ENCODE measurements at places on chromosomes 7 and 10.

DNA sequence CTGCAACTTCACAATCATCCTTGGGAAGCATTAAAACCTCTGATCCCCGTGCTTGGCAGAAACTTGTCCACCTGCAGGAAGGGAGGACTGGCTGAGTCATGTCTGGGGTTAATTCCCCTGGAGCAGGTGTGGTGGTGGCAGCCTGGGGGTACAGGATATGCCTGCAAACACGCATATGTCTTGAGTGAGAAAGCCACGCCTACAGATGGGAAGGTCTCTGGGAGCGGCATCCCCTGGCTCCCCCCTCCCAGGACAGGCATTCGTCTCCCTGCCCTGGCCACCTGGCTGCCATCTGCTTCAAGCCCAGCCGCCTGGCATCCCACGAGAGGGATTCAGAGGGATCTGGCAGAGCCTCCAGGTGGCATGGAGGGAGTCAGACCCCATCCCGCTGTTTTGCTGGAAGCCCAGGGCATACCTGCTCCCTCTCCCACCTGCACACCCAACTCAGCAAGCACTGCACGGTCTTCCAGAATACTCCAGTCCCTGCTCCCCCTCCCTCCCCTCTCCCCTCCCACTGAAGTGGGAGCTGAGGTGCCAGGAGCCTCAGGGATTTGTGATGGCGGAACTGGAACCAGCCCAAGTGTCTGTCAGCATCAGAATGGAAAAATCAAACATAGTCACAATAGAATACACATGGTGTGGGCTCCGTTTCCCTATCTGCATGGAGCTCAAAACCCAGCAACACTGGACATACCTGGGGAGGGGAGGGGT lies 61.0 kb downstream of the CAMK2B start:
- DNase-seq = no peak

DNA sequence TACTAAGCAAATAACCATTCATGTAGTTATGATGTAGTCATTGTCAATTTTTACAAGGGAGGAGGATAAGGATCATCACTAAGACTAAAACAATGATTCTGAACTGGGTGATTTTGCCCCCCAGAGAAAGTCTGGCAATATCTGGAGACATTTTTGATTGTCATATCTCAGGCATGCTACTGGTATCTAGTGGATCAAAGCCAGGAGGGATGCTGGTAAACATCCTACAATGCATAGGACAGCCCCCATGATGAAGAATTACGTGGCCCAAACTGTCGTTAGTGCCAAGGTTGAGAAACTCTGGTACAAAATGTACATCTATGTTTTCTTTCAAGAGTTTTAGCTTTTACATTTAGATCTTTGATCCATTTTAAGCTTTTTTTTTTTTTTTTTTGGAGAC lies 57.3 kb downstream of the GBF1 start:
- DNase-seq = no peak

- no peak for DNase-seq
Observed at GRCh38 chr7:73977619-73978618, 50.1 kb upstream of the ELN start.

DNA sequence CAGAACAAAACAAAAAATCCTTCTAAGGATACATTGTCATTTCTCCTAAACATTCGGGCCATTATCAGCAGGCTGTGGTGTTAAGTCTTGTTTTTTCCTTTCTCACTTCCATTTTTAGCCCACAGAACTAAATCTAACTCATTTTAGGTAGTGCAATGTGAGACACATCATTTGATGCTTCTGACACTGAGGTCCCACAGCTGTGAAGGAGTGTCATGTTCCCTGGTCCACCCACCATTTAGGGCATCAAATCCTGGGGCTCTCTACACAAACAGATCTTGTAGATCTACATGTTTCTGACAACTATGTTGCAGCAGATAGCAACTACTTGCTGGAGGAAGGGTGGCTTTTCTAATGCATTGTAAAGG lies 232.5 kb upstream of the IGFBP3 start:
- no peak for DNase-seq

- no peak for DNase-seq
Observed at GRCh38 chr10:76051007-76051936, 619.8 kb downstream of the LRMDA start.

DNA sequence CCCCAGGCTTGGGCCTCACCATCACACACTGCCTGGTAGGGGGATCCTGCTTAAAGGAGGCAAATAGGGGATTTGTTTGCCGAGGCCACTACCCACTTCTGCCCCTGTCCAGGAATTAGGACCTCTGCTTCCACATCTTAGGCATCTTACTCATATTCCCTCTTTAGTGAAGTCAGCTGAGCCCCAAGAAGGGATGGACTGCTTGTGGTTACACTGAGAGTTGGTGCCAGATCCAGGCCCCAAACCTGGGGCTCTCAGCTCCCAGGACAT lies 1.6 kb upstream of the GPRIN2 start:
- no peak for DNase-seq

GRCh38 chr10:92517034-92517655 lies 56.7 kb downstream of the IDE start:
- DNase-seq = peak; percentile 53

DNA sequence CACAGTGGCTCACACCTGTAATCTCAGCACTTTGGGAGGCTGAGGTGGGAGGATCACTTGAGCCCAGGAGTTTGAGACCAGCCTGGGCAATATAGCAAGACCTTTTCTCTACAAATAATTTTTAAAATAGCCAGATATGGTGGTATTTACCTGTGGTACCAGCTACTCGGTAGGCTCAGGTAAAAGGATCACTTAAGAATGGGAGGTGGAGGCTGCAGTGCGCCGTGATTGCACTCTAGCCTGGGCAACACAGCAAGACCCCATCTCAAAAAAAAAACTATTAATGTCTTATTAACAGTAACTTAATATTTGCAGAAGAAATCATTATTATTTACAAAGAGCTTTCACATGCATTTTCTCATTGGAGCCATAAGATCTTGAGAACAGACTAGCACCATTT lies 103.6 kb downstream of the SGMS1 start:
- DNase-seq = no peak

DNA sequence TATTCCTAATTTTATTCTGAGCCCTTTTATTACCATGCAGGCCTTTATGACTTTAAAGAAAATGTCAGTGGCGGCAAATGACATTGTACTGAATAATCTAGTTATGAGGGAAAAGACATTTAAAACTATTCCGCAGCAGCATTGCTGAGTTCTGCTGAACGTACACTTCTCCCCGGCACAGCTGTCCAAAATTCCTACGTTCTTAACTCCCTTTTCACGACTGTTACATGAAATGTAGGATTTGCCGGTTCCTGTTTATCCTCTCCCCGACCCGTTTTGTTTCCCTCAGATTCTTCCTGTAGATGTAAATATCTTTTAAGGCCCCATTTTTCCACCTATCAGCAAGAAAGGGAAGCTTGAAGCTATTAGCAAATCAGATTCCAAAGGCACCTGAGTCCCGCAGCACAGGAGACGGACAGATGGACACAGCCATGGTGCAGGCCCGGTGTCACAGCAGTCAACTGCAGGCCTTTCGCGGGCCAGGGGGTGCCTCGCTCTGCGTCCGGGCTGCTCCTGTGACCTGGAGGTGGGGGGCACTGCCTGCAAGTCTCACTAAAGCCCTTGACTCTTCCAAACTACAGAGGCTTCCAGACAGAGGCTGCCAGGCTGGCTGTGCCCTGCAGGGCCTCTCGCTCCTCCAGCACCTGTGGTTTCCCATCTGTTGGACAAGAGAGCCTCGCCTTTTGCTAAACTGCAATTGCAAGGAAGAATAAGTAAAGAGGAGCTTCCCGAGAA lies 485.0 kb upstream of the MGMT start:
- DNase-seq = no peak

DNA sequence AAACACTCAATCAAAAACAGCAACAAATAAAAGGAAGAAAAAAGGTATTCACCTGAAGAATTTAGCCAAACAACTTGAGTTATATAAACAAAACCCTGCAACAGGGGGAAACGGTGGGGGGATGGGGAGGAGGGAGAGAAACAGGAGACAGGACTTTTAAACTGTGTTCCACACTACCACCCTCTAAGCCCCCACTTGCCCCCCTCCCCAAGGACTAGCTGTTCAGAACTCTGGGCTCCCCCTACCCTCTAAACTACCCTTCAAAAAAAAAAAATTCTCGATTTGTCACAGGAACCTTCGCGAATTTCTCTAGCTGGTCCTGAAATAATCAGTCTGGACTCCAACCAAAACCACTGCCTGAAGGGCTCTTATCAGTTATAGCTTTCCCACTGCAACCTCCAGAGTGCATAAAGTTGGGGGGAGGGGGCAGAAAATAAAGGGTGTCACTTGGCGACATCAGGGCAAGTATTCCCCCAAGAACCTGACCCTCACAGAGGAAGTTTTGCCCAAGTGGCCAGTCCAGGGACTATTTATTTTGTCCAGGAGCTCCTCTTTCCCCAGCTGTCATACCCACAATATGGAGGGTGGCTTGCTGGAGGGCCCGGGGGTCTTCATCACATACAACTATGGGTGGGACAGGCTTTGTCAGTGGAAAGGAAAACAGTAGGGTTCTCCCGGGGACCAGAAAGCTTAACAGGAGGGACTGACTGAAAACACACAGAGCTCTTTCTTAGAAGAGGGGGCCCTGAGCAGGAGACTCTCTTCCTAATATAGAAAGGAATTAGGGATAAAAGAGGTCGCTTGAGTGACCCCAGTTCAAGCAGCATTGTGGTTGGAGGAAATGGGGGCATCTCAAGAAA lies 1.3 kb downstream of the UBE2H start:
- peak; percentile 21 for DNase-seq

DNA sequence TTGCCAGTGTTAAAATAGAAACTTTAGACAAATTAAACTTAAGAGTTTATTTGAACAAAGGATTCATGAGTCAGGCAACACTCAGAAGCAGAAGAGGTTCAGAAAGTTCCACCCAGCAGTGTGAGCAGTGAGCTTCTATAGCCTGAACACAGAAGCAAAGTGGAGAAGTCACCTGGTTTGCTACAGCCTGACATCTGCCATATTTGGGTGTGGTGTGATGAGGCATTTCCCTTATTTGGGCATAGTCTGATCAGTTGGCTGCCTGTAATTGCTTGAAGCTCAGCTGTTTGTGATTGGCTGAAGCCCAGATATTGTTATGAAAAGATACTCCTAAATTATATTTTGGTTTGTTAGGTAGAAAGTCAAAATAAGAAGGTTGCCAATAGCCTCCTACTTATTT lies 39.1 kb downstream of the VWC2 start:
- DNase-seq = no peak

DNA sequence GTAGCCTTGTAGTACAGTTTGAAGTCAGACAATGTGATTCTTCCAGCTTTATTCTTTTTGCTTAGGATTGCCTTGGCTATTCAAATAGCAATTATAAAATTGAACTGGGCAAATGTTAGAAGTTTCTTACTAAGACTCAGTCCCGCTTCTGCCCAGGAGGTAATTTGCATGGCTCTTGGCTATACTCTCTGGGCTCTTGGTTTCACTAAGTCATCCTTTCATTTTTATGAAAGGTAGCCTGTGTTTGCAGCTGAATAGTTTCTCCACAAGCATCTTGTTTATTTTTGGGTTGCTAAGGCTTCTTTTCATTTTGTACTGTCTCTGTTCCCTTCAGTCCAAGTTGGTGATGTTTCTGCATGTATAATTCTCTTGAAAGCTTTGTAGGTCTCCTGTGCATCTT lies 340.6 kb downstream of the SH2D4B start:
- no peak for DNase-seq

GRCh38 chr7:4006687-4007086 lies 675.4 kb upstream of the FOXK1 start:
- no peak for DNase-seq

DNA sequence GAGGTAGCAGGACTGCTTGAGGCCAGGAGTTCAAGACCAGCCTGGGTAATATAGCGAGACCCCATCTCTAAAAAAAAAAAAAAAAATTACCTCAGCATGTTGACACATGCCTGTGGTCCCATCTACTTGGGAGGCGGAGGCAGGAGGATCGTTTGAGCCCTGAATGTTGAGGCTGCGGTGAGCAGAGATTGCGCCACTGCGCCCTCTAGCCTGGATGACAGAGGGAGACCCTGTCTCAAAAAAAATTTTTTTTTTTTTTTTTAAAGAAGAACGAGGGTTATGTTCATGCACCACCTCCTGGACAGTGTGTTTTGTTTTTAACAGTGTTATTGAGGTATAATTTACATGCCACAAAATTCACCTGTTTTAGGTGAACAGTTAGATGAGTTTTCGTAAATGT lies 51.1 kb upstream of the SEPHS1 start:
- no peak for DNase-seq

DNA sequence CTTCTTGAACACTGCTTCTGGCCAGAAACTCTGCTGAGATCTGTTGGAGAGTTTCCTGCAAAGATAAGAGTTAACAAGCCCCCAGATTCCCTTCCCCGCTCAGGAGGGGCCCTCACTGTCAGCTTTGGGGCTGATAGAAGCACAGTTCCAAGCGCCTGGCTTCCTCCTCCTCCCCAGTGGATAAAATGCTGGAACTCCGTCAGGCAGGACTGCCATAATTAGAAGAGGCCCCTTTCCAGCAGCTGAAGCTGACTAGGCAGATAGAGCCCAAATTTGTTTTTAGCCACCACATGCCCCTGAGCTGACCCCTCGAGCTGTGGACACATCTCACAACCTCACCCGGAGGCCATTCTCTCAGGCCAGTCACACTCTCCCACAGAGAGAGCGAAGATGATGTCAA lies 89.4 kb downstream of the TBXAS1 start:
- DNase-seq = no peak

DNA sequence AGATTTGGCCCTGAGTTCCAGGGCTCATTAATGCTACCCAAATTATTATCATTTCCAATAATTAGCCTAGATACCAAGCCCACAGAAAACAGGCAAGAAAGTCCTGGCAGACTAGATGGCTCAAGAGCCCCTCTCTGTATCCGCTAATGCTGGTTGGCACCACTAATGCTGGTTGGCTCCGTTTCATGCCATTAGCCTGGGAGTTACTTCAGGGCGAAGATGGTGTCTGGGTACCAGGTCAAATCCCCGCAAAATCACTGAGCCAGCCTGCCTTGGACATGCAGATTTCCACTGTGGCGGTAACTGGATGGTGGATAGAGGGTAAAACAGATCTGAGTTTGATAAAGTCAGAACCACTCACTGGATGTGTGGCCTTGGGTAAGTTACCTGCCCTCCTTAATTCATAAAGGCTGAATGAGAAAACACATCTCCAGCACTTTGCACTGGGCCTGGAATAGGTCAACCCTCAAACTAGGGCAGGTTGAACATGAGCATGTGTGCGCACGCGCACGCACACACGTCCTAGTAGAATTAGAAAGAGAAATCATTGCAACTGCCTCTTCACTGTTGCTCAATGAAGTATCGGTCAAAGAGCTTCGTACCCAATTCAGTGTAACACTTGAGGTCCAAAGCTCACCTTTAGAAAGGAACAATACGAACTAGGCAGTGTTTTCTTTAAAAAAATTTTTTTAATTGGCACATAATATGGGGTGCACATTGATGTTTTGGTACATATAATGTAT lies 91.5 kb downstream of the PRPF18 start:
- DNase-seq = no peak

DNA sequence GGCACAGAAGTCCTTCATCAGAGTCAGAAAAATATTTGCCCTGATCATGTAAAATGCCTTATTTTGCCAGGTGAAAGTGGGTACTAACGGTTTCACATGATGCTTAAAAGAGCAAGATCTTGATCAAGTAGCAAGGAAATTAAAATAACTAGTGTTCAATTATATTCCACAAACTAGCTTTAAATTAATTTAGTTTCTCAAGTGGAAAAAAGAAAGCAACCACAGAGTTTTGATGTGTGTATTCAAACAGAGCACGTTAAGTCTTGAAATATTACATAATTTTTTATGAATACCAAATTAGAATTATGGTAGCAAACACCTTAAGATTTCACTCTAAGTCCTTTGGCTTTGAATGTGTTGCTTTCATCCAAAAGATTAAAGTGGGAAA lies 47.3 kb downstream of the PIP4K2A start:
- no peak for DNase-seq

GRCh38 chr10:115895166-115895565 lies 377.8 kb downstream of the GFRA1 start:
- DNase-seq = no peak

GRCh38 chr10:101892782-101893391 lies 49.3 kb upstream of the KCNIP2 start:
- DNase-seq = no peak

All from inflammatory macrophage treated with lipopolysaccharide for 1 hour (primary cell).